ENCODE measurements at places on chromosomes 3 and 15.

DNA sequence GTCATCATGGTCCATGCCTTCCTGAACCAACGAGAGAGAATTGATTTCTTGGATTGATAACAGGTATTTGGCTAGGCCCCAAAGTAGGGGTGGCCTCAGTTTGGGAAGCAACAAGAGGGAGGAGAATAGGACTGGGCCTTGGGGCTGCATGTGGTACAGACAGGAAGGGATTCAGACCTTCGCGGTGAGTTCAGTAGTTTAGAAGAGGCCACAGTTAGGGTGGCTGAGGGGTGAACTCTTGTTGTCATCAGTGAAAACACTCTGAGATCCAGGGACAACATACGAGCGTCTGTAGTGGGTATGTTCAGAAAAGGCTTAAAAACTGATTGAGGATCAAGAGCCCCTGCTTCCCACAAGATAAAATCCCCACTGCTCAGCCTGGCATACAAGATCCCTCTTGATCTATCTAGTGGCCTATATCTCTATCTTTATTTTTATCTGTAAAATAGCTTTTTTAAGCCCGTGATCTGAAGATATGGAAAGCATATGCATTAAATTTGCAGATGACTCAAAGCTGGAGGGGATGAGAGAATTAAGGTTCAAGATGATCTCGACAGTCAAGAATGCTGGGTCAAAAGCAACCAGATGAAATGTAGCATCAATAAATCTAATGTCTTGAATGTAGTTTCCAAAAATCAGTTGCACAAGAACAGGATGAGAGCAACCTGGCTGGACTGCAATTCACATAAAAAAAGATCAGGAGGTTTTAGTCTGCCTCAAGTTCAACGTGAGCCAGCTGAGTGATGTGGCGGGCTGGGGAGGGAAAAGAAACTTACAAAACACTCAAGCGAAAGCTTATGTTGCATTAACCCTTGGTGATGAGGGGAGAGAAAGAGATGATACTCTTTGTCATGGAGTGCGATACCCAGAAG lies 221.1 kb upstream of the TLE3 start:
- peak; percentile 85 for DNase-seq

DNA sequence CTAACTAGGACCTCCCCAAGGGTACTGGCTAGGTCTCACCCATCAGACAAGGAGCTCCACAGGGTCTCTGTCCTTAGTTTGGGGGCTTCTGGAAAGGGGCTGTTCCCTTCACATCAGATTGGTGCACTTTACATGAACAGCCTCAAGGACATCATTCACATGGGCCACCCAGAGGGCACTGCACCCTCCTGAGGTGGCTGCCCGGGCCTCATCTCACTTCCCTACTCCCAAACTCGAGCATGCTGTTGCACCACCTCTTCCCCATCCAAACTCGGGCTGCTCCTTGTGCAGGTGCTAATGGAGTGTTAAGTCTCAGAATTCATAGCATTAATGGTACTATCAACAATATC lies 48.1 kb downstream of the RAB11A start:
- DNase-seq = no peak

- no peak for DNase-seq
These were observed 901.9 kb downstream of the OTOL1 start for GRCh38 chr3:162398554-162398953.

- peak; percentile 36 for DNase-seq
These were observed 27.1 kb downstream of the EIF2AK4 start for GRCh38 chr15:39961051-39961450.

GRCh38 chr15:61639491-61639890 lies 410.4 kb upstream of the RORA start:
- DNase-seq = no peak

DNA sequence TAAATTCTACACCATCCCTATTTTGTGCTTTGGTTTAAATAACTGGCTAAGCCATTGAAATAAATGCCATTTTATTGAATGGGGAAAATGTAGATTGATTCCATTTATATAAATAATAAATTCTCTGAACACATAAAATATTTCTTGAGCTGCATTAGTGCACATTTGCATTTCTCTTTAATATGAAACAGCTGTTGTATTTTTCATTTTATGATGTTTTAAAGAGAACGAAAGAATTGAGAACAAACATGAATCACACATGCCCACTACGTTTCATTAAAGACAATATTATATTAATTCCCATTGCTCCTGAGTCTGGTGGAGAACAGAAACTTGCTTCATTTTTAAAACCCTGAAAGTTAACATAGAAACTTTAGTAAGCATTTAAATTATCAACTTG lies 235.7 kb upstream of the CFAP20DC start:
- DNase-seq = no peak

All from right hindlimb (tissue), 1 donor.